HAP-1 (cell line): ENCODE measurements at places on chromosomes 4 and X.

DNA sequence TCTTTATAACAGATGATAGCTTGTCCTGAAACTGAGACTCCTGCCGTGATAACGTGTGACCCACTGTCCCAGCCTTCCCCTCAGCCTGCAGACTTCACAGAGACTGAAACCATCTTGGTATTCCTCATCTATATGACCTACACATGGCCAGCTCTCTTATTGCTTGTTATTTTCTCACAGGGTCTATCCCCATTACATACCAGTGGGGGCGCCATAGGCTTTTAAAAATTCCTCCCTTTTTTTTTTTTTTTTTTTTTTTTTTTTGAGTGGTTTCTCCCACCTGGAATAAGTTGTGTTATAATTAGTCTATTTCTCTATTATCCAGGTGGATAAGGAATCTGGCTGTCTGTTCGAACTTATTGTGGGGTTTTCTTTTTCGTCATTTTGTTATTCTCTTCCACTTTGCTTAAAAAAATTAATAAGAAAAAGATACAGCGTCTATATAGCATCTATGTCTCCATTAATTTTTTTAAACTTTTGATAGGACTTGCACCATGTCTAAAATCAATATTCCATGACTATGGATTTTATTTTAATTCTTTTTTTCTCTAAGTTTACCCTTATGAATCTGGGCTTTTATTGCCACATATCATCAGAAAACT lies 47.2 kb downstream of the GYG2 start:
- DNase-seq: peak; percentile 46

GRCh38 chrX:146433771-146434170 lies 375.8 kb upstream of the CXorf51B start:
- no peak for DNase-seq

DNA sequence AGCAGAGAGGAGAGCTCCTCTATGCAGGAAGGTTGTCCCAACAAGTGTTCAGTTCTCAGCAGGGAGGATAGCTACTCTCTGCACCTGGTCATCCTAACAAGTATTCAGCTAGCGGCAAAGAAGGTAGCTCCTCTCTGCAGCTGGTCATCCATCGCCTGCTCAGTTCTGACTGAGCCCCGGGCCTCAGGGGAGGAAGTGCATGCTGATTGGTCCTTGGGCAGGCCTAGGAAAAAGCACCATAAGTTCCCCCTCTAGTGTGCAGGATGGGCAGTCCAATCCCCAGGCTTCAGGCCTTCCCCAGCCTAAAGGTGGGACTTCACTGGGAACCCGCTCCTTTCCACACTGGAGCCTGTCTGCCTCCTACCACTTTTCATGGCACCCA lies 4.4 kb upstream of the FBXW7 start:
- no peak for DNase-seq

- no peak for DNase-seq
These were observed 22.9 kb downstream of the SHISA3 start for GRCh38 chr4:42420140-42420539.

DNA sequence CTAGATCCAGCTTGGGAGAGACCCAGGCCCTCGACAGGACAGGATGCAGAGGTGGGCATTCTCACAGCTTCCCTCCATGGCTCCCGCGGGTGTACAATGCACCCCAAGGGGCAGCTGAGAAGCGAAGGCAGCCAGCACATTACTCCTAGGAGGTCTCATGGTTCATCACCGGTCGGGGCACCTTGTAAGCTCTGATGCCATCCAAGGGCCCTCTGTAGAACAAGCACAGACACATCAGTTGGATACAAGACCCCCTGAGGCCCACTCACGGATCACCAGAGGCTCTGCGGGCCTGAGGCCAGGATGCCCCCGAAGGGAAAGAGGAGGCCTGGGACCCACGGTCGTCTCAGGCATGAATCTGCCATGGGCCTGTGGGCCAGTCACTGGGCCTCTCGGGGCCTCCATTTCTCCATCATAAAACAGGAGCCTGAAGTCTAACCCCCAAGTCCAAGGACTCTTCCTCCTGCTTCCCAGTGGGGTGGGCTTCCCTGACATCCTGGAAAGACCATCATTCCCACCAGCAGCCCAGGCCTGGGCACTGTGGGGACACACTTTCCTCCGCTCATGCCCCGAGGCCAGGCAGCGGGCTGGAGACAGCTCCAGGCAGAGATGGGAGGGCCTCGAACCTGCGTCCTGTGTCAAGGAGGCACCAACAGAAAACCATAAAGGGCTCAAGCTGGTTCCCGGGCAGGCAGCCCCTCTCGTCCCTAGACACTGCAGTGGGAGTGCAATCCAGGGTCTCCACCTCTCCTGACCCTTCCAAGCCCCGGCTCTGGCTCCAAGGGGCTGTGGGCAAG lies 20.1 kb downstream of the HMX1 start:
- DNase-seq: no peak

DNA sequence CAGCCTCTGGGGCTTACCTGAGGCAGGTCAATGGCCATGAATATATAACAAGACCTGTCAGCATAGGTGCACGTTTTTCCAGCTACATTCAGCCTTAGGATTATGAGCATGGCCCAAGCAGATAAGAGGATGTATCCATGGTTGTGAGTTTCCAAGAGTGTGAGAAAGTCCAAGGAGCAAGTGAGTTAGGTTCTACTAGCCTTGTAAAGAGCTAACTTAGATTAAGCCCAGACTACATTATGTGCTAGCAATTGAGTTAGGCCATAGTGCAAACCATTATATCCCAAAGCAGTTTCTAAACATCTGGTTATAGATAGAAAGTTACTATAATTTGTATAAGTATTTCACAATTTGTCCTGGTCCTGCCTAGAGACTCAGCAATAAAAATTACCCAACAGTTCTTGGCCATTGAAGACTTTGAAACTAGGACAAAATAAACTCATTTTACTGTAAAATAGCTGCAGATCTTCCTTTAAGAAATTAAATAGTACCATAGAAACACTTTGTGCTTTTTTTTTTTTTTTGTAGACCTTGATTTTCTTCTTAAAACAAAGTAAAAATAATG lies 312.0 kb downstream of the CAMK2D start:
- no peak for DNase-seq

- DNase-seq: no peak
These were observed 229.9 kb upstream of the BOD1L1 start for GRCh38 chr4:13857397-13857796.

DNA sequence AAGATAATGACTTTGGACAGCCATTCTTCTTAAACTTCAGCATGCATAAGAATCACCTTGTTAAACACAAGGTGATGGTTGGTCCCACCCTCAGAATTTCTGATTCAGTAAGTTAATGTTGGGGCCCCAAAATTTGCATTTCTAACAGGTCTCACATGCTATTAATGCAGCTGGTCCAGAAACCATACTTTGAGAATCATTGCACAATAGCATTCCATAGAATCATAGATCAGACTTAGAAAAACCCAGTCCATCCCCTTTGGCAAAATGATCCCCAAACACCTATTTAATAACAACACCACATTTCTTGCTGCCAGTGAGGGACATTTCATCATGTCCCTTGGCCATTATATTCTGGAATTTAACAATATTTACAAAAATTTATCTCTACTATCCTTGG lies 6.2 kb upstream of the MGAT4D start:
- DNase-seq: no peak

- no peak for DNase-seq
These were observed 40.5 kb upstream of the C4orf50 start for GRCh38 chr4:6058531-6059374.

- DNase-seq: no peak
These were observed 583.9 kb downstream of the KCTD8 start for GRCh38 chr4:43864616-43865146.

DNA sequence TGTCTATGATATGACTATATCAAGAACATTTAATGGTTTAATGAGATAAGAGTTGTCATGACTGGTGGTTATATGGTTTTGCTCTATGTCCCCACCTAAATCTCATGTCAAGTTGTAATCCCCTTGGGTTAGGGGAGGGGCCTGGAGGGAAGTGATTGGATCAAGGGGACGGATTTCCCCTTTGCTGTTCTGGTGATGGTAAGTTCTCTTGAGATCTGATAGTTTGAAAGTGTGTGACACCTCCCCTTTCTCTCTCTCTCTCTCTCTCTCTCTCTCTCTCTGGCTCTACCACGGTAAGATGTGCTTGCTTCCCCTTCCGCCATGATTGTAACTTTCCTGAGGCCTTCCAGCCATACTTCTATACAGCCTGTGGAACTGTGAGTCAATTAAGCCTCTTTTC lies 803.4 kb downstream of the TRIML1 start:
- DNase-seq: no peak

- DNase-seq: no peak
These were observed 173.2 kb downstream of the MGST2 start for GRCh38 chr4:139838811-139839210.

GRCh38 chrX:30895370-30895769 lies 6.3 kb upstream of the TAB3 start:
- no peak for DNase-seq

GRCh38 chrX:50865311-50865710 lies 45.2 kb upstream of the BMP15 start:
- DNase-seq: no peak

GRCh38 chr4:139535871-139536234 lies 20.2 kb downstream of the SETD7 start:
- no peak for DNase-seq

GRCh38 chr4:156762851-156763250 lies 208.7 kb downstream of the PDGFC start:
- no peak for DNase-seq

DNA sequence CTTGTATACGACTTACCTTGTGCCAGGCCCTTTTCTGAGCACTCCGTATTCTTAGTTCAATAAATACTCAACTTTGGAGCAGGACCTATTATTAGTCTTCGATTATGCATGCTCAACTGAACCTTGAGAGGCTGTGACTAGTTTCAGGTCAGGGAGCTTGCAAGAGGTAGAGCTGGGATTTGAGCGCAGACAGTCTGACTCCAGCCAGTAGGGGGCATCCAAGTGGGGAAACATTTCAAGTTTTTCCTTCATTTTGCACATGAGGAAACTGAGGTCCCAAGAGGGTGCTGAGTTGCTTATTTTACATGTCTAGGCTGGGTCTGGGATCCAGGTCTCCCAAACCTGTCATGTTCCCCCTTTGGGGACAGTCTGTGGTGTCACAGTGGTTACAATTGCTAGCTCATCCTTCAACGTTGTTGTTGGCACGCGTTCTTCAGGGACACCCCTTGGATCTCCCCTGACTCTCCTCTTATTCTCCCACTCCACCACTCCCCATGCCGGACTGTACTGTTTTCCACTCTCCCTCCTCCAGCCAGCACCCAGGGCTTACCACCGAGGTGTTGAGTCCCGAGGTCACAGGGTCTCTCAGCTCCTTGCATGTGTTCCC lies 6.7 kb upstream of the PRICKLE3 start:
- DNase-seq: peak; percentile 58

- DNase-seq: no peak
These were observed 51.3 kb downstream of the RBPJ start for GRCh38 chr4:26372076-26372475.

DNA sequence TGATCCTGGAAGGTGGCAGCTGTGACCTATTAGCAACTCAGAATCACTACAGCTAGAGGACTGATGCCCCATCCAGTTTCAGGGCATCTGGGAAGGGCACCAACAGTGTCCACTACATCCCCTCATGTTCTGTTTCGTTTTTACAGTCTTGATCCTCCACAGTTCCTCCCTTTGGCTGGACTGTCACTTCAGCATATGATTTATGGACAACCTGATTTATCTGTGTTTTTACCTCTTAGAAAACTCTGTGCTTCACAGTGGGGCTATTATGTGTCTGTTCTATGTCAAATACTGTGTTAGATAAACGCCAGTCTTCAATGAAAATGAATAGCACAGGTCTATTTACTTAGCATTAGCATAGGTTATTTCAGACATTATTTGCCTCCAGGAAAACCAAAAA lies 63.1 kb upstream of the GRPR start:
- peak; percentile 8 for DNase-seq

- DNase-seq: no peak
These were observed 85.8 kb upstream of the PUDP start for GRCh38 chrX:7233580-7234406.

DNA sequence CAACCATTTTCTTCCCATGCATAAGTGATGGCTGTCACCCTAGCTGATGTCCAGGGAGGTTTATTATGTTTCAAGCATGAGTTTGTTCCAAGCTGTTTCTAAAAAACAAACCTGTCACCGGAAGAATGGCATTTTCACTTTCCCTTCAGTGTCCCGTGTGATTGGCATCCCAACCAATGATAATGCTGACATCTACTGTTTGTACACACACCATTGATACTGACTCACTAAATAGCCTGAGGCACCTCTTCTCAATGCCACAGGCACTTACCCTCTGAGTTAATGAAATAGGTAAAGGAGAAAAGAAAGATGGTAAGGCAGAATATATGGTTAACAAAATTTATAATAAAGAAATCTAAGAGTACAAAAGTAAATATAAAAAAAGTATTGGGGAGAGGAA lies 23.1 kb upstream of the VCX2 start:
- no peak for DNase-seq

GRCh38 chr4:155999725-156000124 lies 46.1 kb upstream of the CTSO start:
- peak; percentile 76 for DNase-seq

GRCh38 chr4:1330761-1331590 lies 16.0 kb upstream of the UVSSA start:
- DNase-seq: no peak

- no peak for DNase-seq
These were observed 62.7 kb downstream of the DCTD start for GRCh38 chr4:182854466-182854865.

DNA sequence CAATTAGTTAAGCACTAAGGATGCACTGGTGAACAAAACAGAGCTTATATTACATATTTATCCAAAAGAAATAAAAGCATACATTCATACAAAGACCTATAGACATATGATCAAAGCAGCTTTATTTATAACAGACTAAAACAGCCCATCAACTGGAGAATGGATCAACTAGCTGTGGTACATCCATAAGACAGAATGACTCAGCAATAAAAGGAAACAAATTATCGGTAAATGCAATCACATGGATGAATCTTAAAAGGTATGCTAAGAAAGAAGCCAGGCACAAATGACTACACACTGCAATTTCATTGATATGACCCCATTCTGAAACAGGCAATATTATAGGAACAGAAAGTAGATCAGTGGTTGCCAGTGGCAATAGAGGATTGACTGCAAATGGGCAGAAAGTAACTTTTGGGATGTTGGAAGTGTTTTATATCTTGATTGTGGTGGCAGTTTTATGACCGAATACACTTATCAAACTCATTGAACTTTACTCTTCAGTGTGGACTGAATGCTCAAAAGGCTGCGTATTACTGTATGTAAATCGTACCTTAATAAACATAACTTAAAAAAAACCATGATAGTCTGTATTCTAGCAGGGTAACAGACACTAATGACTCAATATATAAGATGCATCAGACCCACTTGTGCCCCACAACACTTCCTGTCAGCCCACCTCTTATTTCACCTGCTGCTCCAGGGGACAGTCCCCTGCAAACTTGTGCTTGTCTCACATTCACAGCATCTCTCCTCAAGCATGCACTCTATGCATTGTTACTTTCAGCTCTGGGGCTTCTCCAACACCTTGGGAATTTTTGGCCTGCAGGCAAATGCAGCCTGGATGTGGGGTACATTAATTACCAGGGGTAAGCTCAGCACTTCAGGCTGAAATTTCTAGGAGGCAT lies 59.1 kb downstream of the MID1IP1 start:
- no peak for DNase-seq

GRCh38 chr4:84927428-84927827 lies 39.1 kb downstream of the WDFY3 start:
- DNase-seq: no peak

GRCh38 chr4:144104509-144105130 lies 35.9 kb downstream of the GYPA start:
- DNase-seq: no peak
